ENCODE measurements at places on chromosomes 5 and 9.
A peak's percentile ranks its signal among the peaks of the same experiment; 100 is the strongest.

GRCh38 chr5:169584998-169585451 is 1.5 kb downstream of the SPDL1 start:
- no peak for DNase-seq

GRCh38 chr9:34685591-34685990 is 5.5 kb downstream of the CCL19 start:
- no peak for DNase-seq

- no peak for DNase-seq
Observed at GRCh38 chr5:18732556-18733479, 1098.6 kb downstream of the TAF11L14 start.

- DNase-seq = no peak
Observed at GRCh38 chr9:115412656-115413055, 294.7 kb upstream of the TNC start.

DNA sequence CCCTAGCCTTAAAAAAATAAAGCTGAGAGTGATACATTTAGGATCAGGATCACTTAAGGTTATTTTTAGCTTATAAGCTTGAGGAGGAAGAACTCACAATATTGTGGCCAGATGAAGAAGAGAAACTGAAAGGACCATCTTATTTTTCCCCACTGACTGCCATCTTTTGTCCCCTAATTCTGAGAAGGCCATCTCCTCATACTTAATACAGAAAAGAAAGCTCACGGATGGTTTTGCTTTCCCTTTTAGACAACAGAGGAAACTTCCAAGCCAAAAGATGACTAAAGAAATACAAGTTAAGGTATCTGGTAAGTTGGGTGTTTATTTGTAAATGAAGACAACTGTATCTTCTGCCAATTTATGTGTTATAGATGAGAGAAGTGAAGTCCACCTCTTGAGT is 36.4 kb downstream of the ERAP1 start:
- DNase-seq = no peak

DNA sequence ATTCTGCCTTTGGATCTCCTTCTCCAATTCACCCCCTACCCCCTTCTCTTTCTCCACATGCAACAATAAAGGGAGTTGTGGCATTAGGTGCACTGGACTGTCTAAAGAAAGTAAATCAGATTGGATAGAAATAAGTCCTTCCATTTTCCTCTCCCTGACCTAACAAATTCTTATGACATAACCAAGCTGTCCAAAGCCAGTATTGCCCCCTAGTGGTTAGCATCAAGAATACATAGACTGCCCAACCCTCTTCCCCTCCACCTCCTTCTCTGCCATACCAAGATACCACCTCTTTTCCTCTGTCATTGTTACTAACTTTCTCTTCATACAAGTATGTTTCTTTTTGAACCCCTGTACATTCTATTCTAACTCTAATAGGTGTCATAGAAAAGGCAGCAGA is 45.7 kb downstream of the PPARGC1B start:
- no peak for DNase-seq

DNA sequence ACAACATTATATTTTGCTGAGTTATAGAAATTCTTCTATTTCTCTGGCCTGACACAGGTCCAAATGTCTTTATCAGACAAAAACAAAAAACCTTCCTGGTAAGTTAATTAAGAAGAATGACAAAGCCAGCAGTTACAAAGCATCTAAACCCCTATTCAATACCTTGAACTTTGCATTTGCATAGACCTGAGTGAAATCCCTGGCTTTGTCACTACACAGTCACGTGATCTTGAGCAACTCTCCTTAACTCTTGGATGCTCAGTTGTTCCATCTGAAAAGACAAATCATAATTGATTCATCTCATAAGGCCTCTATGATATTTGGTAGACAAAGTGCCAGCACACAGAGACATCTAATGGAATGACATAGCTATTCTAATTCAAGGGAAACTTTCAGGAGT is 166.6 kb upstream of the PPP1R2B start:
- DNase-seq = no peak

DNA sequence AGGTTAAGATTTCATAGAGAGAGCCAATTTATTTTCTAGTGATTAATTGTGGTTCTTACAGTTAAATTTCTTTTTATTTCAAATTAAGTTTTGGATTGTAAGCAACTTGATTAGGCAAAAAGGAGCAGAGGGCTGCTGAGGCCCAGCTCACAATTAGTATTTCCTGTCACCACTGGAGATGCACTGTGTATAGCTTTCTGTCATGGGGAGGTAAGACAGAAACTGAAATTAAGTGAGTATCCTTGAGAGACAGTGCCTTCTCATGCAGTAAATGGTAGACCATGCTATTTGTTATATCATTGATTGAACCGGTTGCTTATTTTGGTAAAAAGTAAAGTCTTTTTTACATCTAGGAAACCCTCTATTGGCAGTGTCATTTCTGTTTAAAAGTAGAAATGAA is 190.7 kb downstream of the CCDC171 start:
- no peak for DNase-seq

DNA sequence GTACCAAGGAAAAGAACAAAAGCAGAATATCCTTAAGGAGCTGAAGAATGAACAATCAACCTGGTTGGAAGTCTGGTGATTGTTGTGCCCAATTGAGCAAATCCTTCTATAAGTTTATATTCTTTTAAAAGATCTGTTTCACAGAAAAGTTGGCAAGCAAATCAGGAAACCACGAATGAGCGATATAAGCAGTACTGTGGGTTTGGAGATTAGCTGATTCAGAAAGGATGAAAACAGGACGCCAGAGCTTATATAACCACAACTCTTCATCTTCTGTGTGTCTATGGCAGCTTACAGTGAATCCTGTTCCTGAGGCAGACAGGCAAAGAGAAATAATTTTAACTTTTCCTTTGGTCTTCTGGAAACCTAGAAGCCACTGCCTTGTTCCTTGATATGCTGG is 61.7 kb downstream of the SLC38A9 start:
- DNase-seq = no peak

DNA sequence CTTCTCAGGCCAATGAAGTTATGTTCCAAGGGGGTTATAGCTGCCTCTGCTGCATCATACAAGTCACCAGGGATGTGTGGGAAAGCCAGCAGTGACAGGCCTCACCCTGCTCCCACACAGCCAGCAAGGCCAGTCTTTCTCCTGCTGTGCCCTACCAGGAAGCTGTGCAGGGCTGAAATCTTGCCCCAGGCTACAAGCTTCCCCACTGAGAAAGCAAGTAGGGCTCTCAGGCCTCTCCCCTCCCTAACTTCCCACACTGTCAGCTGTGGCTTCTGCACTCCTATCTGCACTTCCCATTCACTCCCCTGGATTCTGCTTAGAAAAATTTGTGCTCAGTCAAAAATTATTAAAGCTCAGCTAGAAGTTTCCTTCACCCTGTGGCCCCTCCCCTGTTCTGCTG is 611.2 kb upstream of the ZNF608 start:
- no peak for DNase-seq

- DNase-seq = no peak
Observed at GRCh38 chr5:103645816-103646215, 83.2 kb upstream of the NUDT12 start.

DNA sequence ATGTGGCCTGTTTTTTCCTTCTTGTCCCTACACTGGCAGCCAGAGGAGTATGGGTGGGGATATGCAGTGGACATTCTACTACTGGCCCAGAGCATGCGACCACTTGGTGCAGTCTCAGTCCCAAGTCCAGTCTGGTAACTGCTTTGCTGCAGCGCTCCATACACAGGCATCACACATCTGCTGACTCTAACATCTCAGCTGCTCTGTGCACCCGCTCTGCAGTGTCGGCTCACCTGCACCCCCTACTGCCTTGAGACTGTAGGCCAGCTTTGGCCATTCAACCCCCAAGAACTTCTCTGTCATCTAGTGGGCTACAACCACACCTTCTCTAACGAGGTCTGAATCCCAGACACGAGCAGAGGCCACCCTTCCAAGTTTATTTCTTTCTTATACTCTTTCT is 46.4 kb upstream of the SLCO6A1 start:
- peak; percentile 51 for DNase-seq

DNA sequence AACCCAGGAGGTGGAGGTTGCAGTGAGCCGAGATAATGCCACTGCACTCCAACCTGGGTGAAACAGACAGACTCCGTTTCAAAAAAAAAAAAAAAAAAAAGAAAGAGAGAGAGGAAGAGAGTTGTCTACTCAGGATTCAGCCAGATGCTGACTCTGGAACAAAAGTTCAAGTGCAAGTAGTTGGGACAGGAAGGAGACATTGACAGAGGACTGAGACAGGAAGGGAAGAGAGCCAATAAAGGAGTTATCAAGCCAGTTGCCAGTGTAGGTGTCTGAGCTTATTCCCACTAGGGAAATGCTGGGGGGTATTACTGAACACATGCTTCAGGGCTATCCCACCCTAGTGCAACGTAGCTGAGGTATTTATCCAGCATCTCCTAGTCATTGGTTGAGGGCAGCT is 147.7 kb upstream of the SLC1A3 start:
- no peak for DNase-seq

DNA sequence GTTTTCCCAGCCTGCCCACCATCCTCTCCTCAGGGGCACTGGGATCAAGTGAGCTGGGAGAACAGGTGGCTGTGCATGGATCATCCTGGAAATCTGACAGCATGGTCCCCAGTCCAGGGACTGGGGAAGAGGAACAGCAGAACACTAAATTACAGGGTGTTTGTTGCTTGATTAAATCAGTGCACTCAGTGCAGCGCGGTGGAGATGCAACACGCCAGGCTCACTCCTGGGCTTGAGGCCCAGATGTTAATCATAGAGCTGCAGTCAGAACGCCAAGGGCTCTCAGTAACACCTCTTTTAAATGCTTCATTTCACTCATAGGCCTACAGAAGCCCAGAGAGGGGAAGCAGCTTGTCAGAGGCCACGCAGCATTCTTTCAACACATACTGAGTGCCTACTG is 14.2 kb upstream of the LARP1 start:
- no peak for DNase-seq

GRCh38 chr5:173229966-173230689 is 4.9 kb downstream of the NKX2-5 start:
- no peak for DNase-seq

- DNase-seq = peak; percentile 78
Observed at GRCh38 chr9:120875954-120876841, 790 bp downstream of the PHF19 start.

DNA sequence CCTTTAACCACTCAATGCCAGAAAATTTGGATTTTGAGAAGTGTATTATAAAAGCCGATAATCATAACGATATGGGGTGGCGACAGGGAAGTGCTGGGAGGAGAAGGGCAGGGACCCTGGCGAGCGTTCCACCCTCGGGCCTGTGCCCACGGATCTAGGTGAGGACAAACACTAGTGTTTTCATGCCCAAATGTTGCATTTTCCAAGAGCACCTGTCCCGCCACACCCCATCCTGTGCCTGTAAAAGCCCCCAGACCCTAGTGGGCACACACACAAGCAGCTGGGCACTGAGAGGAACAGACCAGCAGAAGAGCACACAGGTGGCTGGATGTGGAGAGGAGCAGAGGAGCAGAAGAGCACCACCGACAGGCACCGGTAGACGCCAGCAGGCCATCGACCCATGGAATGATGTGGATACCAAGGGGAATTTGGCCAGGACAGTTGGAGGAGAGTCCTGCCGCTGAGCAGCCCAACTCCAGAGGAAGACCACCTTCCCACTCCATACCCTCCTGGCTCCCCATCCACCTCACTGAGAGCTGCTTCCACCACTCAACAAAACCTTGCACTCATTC is 315.0 kb downstream of the EDIL3 start:
- no peak for DNase-seq

DNA sequence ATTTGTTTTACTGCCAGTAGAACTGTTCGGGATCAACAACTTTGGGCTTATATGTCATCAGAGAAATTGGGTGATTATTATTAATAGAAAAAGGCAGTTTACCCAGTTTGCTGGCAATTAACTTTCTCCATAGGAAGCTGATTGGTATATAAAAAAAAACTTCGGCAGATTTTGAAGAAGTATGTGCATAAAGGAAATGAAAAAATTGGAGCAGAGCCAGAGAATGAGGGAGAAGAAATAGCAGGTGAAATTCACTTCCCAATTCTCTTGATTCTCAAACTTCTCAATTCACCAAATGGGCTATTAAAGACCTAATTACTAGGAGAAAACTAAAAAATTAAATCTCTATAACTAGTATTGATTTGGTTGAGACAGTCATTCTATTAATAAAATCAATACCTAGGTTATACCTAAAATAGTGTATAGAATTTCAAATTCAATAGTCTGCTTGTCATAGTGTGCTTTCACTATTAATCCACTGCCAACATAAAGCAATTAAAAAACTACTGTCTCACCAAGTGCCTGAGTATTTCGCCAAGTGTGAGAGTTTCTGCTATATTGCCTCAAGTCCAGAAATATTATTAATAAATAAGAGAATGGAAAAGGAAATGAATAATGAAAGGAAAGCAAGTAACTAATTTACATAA is 47.5 kb downstream of the STX17 start:
- no peak for DNase-seq

DNA sequence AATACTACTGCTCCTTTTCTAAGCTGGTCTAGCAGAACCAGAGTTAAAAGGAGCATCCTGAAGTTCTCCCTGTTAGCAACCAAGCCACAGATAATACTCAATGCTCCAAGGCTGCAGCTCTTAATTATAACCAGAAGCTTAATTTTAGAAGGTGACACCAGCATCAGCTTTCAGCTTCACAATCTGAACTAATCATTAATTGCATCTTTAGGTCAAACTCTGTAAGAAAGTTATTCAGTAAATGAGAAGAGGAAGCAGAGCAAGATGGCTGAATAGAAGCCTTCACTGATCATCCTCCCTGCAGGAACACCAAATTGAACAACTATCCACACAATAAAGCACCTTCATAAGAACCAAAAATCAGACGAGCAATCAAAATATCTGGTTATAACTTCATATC is 38.5 kb downstream of the APBA1 start:
- no peak for DNase-seq

DNA sequence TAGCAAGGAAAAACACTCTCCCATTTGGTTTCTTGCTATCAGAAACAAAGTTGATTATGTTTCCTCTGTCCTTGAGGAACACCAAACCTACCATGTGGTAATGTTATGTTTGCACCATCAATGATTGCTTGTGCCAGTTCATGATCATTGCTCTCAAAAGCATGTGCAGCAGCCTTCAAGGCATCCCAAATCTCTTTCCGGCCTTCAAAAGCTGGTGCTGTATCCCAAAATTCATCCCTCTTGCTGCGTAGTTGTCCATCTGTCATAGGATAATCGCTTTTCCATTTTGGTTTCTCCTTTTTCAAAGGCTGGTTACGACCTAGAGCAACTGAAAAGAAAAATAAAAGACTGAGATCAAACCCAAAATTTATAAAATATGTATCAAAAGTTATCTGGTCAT is 40.1 kb downstream of the EFCAB9 start:
- DNase-seq = no peak

GRCh38 chr5:108898707-108899106 is 151.0 kb downstream of the FER start:
- no peak for DNase-seq

DNA sequence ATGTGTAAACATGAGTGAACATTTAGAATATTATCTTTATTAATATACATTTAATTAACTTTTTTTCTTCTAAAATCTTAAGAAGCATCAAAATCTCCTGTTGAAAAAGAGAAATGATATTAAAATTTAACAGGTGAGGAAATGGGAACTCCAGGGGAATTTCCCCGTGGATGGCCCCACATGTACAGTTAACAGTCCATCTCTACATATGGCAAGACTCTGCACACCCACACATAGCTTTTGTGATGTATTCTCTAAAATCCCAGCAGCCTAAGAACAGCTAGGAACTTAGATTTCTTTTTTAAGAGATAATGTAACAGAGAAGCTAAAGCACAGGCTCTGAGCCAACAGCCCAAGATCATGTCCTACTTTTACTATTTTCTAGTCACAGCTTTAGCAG is 556.3 kb upstream of the RGMB start:
- DNase-seq = no peak

- no peak for DNase-seq
Observed at GRCh38 chr5:134659456-134659855, 10.9 kb downstream of the SEC24A start.
